IMR-90 (cell line): ENCODE measurements at places on chromosomes 4 and X. TPM values are rescaled to one million over a fixed set of nuclear protein-coding genes. Genes with fewer than 3 reads are reported as not detected.
A peak's percentile ranks its signal among the peaks of the same experiment; 100 is the strongest.

- no peak for DNase-seq
These were observed 1328.3 kb downstream of the TECRL start for GRCh38 chr4:63080934-63081333.

- no peak for DNase-seq
These were observed 28.6 kb upstream of the KIAA0232 start for GRCh38 chr4:6753891-6754290.

DNA sequence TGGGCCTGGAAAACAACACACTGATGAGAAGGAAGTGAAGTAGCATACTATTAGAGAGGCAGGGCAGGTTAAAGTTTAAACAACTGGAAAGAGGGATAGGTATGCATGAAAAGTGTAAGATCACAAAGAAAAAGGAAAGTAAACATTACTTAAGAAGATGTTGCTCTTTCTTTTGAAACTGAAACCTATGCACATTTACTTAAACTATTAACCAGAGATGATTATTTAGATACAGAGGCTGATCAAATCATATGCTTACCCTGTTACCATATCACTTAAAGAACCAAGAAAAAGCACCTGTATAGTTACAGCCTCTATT is 37.8 kb downstream of the NAP1L5 start:
- no peak for DNase-seq

- peak; percentile 19 for DNase-seq
These were observed 26.7 kb downstream of the PDS5A start for GRCh38 chr4:39950861-39951481.

DNA sequence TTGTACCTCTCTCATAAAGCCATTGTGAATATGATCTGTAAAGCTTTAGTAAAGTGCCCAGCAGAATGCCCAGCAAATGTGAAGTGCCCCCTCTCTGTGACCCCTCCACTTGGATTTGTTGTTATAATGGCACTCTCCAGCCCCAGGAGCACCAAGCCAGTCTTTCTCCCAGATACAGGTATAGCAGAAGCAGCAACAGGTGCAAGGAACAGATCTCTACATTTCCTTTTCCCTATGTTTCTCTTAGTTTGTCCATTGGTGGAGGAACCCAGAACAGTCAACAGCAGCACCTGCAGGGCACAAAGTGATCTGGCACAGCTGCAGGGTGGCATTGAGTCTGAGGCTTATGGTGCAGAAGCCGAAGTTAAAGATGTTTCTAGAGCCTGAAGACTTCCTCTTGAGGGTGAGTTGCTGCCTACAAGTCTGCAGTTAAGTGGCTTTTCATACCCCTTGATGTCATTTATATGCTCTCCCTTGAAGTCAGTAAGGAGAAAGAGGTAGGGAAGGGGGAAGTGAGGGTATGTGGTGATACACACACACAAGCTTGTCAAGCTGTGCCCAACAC is 16.1 kb upstream of the CXCL3 start:
- DNase-seq = no peak

GRCh38 chr4:174358410-174358809 is 74.7 kb downstream of the CEP44 start:
- no peak for DNase-seq

DNA sequence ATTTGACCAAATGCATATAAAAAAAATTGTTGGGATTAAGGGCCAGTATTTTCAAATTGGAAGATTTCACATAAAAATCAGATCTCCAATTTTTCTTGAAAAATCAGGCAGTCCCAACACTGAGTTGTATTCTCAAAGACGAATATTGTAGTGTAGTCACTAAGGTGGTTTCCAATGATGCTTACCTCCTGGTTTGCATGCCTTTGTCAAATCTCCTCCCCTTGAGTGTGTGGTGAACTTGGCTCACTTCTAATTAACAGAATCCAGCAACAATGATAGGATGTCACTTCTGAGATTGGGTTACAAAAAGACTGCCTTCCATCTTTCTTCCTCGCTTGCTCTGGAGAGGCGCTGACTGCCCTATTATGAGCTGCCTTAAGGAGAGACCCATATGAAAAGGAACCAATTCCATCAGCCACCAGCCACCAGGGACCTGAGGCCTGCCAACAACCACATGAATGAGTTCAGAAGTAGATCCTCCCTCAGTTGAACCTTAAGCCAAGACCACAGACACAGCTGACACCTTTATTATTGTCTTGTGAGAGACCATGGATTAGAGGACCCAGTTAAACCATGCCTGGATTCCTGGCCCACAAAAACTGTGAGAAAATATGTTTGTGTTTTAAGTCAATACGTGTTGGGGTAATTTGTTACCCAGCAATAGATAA is 31.2 kb upstream of the TSPAN5 start:
- DNase-seq = no peak

DNA sequence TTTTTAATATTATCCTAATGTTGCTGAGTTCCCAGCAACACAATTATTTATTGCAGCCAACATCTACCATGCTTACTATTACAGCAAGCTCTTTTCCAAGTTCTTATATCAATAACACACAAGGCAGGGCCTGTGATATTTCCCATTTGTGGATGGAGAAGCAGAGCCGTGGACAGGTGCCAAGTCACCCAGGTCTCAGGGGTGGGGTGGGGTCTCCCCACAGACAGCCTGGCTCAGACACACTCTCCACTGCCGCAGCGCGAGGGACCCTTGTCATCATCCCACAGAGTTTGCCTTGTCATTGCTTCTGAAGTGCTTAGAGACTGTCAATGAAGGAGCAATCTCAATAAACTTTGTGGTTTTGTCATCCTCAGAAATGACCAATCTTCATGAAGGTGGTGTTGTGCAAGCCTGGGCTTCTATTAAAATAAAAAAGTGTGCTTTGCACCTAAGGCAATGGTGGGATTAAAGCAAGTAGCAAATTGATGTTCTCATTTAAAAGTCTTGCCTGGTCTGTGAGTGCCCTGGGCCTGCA is 76.1 kb downstream of the SORBS2 start:
- DNase-seq = no peak

GRCh38 chr4:48960988-48961635 is 25.0 kb upstream of the CWH43 start:
- no peak for DNase-seq

- no peak for DNase-seq
These were observed 8.1 kb upstream of the HCCS start for GRCh38 chrX:11103006-11103405.

GRCh38 chr4:189202869-189203271 is 737.8 kb upstream of the FRG1 start:
- DNase-seq = peak; percentile 89

GRCh38 chr4:13597141-13597540 is 30.4 kb downstream of the BOD1L1 start:
- DNase-seq = no peak

DNA sequence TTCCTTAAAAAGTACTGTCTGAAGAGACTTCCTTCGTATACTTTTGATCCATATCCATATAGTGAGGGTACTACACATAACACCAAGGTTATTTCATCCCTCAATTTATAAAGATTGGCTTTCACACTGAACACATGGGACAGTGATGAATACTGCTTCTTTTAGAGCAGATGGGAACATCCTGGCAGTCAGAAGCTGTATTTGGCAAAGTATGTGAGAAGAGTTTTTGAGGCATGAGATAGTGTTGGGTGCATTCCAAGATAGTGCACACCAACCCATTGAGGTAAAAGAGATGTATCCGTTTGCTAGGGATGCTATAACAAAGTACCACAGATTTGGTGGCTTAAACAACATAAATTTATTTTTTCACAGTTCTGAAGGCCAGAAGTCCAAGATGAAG is 141.1 kb downstream of the MOSPD2 start:
- peak; percentile 19 for DNase-seq

DNA sequence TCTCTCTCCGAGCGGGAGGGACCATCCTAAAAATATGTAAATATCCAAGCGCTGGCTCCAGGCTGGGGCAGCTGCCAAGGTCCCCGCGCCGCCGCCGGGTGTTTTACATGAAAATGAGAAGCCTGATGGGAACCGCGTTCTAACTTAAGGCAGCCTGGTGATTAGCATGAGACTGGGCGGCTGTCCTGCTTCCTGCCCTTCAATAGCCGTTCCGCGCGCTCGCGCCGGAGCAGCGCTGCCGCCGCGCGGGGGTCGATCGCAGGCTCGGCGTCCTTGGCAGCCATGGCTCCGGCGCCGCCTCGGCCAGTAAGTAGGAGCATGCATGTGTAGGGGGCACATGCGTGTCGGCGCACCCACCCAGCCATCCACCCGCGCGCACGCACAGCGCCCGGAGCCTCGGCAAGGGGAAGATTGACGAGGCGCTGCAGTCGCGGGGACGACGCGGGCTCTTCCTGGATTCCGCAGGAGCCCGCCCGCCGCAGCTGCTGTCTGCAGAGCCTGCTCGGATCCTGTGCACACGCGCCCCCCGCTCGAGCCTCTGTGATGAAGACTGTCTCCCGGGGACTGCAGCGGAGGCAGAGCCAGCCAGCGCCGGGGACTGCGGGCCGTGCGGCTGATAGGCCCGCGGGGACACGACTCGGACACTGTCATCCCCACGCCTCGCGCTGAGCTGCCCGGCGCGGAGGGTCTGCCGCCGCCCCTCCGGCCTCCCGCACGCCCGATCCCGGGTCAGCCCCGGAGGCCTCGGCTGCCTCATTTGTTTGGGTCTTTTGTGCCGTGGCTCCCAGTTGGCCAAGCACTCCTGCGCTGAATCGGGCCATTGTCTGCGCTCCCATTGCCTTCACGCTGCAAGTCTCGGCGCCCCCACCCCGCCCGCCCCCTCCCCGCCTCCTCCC is 734 bp downstream of the STOX2 start:
- peak; percentile 37 for DNase-seq

GRCh38 chr4:150896497-150896896 is 118.6 kb downstream of the LRBA start:
- DNase-seq = no peak

DNA sequence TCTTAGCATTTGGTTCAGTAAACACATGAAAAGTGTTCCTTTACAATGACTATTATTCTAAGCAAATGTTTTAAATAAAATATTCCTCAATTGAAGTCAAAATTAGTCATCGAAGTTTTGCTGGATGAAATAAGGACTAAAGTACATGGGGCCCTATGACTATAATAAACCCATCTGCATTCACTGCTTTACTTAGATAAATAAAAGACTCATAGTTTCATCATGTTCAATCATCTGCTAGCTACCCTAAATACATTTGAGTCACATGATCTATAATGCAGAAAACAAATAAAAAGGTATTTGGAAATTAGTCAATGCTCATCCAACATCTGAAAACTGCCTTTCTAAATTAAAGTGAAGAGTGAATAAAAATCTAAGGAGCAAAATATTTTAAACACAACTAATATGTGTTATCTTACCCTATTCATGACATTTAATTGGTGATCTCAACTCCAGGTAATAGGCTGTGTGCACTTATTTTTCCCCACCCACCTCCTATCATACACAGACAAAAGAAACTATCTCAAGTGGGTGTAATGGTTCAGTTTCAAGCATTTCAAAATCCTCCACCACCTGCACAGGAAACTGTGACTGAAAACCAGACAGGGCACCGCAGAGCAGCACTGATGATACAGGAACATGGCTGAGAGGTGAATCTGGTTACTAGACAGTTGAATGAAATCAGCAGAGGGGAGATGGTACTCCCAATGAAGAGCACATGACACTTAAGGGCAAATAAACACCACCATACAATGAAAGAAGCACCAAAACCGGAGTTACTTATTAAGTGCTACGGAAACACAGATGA is 78.6 kb downstream of the CAMK2D start:
- DNase-seq = peak; percentile 90

DNA sequence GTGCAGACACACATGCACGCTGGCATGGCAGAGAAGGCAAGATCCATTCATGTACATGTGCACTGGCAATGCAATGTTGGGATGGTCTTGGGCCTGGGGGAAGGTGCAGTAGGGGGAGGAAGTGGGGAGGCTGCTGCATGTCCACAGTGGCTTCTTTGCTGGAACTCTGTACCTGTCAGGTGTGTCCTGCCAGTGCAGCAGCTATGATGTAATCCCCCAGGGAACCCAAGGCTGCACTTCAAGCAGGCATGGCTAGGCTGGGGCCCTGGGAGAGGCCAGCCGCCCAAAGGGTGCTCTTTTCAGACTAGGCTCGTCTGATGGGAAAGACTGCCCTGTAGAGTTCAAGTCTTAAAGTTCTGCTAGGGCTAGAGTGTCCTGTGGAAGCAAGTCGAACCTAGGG is 1304.0 kb downstream of the FAM133A start:
- no peak for DNase-seq

DNA sequence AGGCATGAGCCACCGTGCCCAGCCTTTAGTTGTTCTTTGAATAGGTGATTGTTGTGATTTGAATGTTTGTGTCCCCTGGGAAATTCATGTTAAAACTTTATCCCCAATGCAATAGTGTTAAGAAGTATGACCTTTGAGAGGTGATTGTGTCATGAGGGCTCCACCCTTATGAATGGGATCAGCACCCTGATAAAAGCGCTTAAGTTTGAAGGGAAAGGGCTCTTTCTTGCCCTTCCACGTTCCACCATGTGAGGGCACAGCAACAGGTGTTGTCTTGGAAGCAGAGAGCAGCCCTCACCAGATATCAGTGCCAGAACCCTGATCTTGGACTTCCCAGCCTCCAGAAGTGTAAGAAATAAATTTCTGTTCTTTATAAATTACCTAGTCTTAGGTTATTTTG is 33.7 kb upstream of the RP2 start:
- DNase-seq = no peak

GRCh38 chr4:55078987-55079386 is 46.4 kb downstream of the KDR start:
- DNase-seq = peak; percentile 12

DNA sequence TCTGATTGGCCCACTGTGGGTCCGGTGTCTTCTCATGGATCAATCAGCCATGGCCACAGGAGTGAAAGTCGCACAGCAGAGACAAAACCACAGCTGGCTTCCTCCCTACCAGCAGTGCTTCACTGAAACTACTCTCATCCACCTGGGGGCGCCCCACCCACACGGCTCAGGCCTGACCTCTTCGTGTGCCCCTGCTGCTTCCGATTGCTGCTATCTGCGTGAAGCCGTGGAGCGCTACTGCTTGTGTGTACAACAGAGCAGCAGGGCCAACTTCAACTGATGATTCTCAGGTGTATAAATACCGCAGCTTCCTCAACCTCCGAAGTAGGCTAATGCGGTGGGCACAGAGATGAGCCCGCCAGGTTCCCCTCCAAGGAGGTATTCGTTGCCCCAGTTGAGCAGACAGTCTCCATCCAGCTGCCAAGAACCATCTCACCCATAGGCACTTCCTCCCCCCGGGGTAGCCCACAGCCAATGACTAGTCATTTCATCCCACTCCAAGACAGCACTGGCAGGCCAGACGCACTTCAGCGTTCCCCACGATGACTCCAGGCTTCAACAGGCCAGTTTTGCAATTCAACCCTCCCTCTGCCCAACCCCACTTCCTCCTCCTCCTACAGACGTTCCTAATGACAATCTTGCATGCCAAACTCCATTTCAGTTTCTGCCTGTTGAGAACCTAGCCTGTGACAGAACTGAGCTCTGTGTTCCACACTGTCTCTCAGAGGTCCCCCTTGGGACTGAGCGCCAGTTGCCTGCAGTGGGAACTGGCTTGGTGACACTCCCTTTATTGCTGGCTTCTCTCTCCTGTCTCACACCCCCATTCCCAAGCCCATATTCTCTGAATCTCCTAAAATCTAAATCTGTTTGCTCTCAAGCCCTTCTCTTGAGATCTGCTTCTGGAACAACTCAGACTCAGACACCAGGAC is 41.3 kb upstream of the ATP6AP2 start:
- peak; percentile 71 for DNase-seq

- peak; percentile 16 for DNase-seq
These were observed 608 bp downstream of the TAF1 start for GRCh38 chrX:71366674-71367256.

The ADH1A gene
- not detected in 2 replicates for total RNA-seq

The C4orf36 gene
- total RNA-seq = 0.18 and 0.28 TPM in 2 replicates

The CTAG1B gene
- not detected in 2 replicates for total RNA-seq

The SOD3 gene
- 0.28 and 0.36 TPM in 2 replicates for total RNA-seq

The FGG gene
- total RNA-seq = not detected in 2 replicates

The CXorf49B gene
- total RNA-seq = not detected in 2 replicates

The PLCXD1 gene
- total RNA-seq = 16.7 and 19.2 TPM in 2 replicates

The EOLA2 gene
- total RNA-seq = 22.5 and 23.7 TPM in 2 replicates

The UGT2B11 gene
- not detected in 2 replicates for total RNA-seq

The FGF5 gene
- 18.6 and 35.8 TPM in 2 replicates for total RNA-seq
